NCI-H774 (cell line): ENCODE measurements at places on chromosomes 12 and 14.

- no peak for DNase-seq
Observed at GRCh38 chr12:3081886-3082285, 4.7 kb downstream of the TSPAN9 start.

- no peak for DNase-seq
Observed at GRCh38 chr12:80017261-80017870, 82.0 kb upstream of the OTOGL start.

DNA sequence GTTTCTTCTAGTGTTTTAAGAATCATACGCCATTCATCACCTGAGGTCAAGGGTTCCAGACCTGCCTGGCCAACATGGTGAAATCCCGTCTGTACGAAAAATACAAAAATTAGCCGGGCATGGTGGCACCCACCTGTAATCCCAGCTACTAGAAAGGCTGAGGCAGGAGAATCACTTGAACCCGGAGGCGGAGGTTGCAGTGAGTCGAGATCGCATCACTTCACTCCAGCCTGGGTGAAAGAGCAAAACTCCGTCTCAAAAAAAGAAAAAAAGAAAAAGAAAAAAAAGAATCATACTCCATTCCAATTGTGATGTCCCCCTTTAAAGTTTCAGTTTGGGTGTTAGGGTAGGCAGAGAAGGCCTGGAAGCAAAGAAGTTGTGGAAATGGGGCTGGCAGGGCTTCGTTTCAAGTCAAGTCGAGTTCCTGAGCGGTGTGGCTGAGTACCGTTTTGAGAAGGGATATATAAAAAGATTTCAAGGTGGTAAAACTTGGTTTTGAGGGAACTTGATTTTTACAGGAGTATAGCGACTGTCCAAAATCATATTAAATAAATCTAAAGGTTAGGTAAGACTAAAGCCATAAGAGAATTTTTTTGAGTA, 1.5 kb upstream of the TAOK3 start:
- DNase-seq = no peak

DNA sequence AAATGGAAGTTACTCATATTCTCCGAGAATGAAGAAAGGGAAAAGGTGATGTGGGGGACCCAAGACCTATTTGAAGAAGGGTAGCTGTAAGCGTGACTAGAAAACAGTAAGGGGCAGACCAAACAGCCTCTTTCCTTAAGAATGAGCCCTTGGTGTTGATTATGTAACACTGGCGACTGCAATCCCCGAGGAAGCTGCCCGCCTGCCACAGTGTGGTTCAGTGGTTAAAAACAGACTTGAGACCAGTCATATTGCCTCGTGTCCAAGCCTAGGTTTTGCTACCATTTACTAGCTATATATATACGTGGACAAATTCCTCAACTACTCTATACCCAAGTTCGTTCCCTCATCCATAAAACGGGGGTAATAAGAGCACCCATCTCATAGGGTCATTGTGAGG, 49.1 kb downstream of the SSPN start:
- no peak for DNase-seq

- DNase-seq = no peak
Observed at GRCh38 chr12:98955284-98955683, 310.2 kb downstream of the APAF1 start.
